ENCODE measurements at places on chromosomes 1 and 21.

GRCh38 chr1:53365437-53366063 is 37.7 kb upstream of the LRP8 start:
- no peak for DNase-seq

GRCh38 chr1:53507116-53507820 is 48.1 kb downstream of the DMRTB1 start:
- DNase-seq = no peak

DNA sequence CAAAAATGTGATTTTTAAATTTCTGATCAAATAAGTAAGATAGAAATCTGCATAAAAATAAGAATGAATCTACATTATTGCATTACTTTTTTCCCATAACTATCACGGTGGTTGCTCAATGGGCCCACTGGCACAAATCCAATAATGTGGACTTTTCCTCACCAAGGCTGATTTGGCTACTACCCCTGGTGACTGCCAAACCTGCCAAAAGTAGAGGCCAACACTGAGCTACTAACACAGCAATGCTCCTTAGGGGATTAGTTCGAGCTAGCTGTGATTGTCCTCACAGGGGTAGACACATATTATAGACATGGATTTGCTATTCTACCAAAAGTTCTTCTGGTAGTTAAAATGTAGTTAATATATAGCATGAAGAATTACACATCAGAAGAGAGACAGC is 107.7 kb upstream of the ZNHIT6 start:
- no peak for DNase-seq

DNA sequence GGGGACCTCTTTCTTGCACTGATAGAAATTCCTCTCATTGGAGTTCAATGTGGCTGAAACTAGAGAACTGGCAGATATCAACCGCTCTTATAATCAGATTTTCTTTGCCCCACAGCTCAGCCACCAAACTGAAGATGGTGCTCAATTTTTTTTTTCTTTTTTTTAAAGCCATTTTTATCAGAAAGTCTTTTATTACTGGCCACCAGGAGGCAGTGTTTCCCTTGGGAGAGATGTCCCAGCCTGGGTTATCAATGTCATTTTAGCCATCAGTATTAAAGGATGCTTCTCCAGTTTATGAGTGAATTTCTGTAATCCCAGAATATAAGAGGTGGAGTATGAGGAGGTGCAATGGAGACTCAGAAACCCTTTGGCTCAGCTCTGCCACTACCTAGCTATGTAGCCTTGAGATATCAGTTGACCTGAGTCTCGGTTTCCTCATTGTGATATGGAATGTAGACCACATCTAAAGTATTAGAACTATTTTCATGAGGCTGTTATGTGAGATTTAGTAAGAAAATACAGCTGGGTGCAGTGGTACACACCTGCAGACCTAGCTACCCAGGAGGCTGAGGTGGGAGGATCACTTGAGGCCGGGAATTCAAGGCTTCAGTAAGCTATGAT is 27.6 kb downstream of the CD244 start:
- DNase-seq = peak; percentile 65

DNA sequence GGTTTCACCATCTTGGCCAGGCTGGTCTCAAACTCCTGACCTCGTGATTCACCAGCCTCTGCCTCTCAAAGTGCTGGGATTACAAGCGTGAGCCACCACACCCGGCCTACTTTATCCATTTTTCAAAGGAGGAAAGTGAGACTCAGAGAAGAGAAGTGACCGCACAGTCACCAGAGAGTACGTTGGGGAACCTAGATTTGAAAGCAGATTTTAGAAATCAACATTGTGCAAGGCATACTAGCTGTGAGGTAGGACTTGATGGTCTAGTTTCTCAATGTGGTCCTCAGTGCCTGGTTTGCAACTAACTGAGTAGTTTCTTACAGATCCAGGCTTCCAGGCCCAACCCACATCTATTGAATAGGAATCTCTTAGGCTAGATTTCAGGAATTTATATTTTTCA is 1.7 kb upstream of the PRCC start:
- DNase-seq = no peak

DNA sequence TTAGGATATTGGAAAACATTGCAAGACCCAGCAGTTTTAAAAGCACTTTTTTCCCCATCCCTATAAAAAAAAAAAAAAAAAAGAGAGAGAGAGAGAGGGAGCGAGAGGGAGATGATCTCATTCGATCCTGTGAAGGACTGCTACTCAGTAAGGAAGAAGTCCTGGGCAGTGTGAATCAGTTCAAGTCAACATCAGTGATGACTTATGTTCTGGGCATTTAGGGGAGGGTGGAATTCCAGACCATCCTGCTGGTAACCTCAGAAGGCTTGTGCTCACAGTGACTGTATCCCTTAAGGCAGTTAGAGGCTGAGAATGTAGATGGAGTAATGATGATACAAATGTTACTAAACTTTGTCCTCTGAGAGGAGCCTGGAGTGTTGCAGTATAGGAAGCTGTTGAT is 151.4 kb downstream of the TGFB2 start:
- no peak for DNase-seq

DNA sequence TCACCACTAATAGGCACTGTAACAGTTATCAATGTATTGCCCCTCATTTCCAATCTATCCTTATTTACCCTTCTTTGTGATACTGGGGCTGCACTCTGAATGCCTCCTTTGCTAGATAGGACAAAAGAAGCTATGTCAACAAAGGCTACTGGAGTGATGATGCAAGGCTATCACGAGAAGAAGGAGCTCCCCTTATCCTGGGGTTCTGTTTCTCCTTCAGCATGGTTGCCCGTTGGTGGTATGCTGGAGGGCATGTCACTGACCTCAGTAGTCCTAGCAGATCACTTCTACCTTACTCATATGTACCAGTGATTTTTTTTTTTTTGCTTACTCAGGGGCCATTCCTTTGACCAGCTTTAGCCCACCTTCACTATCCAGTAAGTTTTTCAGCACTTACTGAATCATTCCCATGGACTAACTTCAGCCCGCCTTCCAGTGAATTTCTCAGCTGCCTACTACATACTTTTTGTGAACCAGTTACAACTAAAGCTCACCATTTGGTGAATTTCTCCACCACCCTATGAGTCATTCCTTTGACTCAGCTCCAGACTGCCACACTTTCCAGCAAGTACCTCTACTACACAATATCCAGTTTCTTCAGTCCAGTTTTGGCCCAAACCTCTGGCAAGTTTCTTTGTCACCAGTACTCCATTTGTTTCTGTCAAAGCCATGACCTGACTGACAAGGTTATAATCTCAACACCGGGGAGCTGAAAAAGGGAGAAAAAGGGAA is 944.5 kb downstream of the KCNT2 start:
- DNase-seq = no peak

DNA sequence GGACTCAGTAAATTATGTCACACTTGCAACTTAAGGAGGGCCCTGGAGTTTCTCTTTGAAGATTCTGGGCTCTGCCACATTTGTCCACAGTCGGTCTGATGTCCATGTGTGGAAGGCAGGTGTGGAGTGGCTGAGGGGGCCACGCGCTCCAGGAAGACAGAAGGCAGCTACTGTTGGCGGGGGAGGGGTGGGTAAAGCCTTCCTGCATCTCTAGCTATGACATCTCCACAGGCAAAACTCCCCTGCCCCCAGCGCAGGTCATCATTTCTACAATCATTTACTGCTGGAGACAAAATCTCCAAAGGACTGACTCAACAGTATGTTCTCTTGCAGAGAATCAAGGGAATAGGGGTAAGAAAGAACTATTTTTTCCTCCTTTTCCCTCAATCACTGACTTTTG is 11.4 kb upstream of the TSPEAR start:
- no peak for DNase-seq

DNA sequence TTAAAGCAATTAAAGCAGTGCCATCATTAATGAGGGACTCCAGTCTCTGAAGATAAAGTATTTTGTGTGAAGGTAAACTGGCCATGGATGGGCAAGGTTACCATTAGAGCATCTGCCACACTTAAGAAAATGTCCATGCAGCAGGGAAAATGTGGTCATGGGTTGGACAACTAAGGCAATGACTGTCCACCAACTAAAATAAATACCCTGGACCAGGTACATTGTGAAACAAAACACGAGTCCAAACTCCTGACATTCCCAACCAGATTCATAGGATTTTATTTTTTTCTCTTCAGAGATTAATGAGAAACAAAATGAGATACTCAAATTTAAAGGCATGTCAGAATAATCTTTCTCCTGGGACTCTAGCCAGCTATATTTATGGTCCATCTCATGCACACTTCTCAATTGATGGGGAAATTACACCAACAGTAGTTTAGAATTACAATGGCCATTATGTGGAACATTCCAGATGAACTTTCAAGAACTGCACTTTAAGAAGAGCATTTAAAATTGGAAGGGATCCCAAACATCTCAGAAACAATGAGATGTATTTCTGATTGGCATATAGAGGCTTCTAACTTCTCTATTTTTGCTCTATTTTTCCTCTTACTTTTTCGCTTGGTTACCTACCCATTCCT is 8.1 kb downstream of the GBP7 start:
- no peak for DNase-seq

- DNase-seq = no peak
These were observed 10.4 kb downstream of the UBE2Q1 start for GRCh38 chr1:154548028-154548427.

GRCh38 chr1:73359001-73359400 is 839.0 kb downstream of the LRRIQ3 start:
- no peak for DNase-seq

GRCh38 chr1:12031039-12031980 is 12.0 kb downstream of the MIIP start:
- DNase-seq = peak; percentile 51

DNA sequence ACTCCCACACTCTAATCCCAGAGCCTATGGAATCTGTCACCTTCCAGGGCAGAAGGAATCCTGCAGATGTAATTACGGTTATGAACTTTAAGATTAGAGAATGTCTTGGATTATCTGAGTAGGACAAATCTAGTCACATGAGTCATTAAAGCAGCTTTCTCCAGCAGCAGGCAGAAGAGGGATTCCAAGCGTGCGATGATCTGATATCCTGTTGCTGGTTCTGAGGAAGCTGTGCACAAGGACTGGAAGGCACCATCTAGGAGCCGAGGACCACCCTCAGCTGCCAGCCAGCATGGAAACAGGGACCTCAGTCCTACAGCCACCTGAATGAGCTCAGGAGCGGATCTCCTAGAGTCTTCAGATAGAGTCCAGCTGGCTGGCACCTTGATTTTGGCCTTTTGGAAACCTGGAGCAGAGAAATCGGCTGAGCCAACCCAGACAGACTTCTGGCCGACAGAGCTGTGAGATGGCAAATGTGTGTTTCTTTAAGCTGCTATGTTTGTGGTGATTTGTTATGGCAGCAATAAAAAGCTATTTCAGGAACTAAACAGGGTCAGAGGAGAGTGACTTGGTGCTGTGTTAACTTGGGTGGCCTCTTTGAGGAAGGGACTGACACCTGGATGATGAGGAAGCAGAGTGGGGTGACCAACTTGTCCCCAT is 34.5 kb downstream of the LRRN2 start:
- no peak for DNase-seq

DNA sequence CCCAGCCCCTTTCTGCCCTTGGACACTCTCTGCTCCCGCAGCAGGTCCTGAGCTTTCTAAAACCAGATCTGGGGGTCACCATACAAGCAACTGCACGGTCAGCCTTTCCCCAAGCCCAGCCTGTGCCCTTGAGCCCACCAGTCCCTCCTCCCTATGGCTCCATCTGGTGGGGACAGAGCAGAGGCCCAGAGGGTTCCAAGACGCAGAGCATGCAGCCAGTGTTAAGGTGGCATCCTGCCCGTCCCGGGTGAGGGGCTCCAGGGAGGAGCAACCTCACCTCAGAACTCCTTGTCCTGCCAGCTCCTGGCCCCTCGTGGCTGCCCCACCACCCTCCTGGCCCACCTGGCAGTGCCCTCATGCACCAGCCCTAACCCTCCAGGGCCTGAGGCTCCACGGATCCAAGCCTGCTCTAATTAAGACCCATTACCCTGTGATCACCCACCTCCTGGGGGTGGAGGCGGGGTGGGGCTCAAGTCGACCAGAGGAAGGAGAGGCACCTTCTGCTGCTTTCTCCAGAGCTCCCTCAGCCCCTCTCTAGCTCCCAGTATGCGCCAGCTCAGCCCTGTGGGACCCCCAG is 8.5 kb downstream of the CHD5 start:
- DNase-seq = no peak

DNA sequence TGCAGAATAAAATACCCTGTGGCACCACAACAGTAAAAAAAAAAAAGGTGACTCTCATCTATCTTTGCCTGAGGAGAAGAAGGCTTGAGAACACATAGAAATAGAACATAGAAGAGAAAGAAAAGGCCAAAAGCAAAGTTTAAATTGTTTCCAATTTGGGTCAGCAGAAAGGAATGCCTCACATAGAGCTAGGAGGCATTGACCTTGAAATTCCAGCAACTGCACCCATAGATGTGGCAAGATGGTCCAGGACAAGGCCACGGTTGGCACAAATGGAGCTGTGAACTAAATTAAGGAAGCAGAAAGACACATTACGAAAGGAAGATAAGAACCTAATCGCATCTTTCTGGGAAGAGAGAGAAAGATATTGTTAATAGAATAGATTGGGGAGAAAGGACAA is 588.3 kb downstream of the LMO4 start:
- no peak for DNase-seq

DNA sequence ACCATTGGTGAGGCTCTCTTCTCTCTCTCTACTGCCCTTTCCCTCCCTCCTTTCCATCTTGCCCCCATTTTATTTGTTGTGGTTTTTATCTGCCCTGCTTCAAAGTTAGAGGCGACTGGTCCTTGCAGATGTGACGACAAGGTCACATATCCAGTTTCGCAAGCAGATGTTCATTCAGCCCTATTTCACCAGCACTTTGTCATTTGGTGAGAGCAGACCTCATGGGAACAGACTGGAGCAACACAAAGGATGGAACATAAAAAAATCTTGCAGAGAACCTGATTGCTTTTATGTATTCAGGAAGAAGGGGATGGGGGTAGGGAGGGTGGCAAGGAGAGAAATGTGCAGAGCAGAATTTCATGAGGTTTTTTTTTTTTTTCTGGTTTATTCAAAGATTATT is 84.3 kb downstream of the ELAVL4 start:
- no peak for DNase-seq

DNA sequence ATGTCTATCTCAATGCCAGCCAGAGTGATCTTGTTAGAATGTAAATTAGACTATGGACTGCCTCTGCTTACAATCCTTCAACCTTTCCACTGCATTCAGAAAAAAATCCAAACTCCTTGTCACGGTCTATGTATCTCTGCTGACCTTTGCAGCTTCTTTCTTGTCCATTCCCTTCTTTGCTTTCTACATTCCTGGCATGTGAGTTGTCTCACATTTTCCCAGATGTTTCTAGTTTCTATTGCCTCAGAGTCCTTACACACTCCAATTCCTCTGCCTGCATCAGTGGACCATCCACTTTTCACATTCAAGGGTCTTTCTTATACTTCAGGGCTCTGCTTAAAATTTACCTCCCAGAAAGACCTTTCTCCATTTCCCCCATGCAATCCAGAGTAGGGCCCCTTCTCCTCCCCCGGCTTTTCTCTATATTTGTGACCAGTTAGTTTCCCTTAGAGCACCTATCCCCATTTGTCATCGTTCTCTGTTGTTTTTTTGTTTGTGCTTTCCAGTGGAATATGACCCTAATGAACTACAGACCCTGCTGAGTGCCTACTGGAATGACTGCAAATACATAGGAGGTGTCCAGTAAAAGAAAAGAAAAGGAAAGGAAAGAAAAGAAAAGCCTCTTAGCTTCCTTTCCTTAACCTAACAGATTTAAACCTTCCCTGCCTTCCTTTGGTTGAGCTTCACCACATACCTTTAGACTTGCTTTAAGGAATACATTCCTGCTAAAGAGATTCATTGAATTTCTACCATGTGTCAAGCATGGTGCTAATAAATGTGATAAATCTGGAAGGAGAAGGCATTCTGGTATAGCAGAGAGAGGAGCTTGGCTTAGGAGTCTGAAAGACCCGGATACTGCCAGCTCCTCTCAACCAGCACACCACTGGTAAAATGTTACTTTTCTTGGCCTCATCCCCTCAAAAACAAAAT is 102.0 kb downstream of the DIRAS3 start:
- DNase-seq = no peak
